Tibial nerve (tissue), 4 donors: ENCODE measurements at places on chromosomes 12 and 14. TPM values are rescaled to one million over a fixed set of nuclear protein-coding genes. Genes with fewer than 3 reads are reported as not detected.
A peak's percentile ranks its signal among the peaks of the same experiment; 100 is the strongest.

NYNRIN gene
- total RNA-seq = 19.8 TPM

KIF26A gene
- 3.1 TPM for total RNA-seq

NOVA1 gene
- 32.9 TPM for total RNA-seq

TESPA1 gene
- 2.8 TPM for total RNA-seq

SLC5A8 gene
- total RNA-seq = not detected

LRRC10 gene
- not detected for total RNA-seq

PLEKHD1 gene
- total RNA-seq = not detected

PPP1R1A gene
- total RNA-seq = 32.4 TPM

PRKD1 gene
- total RNA-seq = 28.8 TPM

- H3K4me1 ChIP-seq = no peaks in the 10 kb centered on the region
- H3K4me3 ChIP-seq = no peak overlapping the region
- DNase-seq = no peak
- no peak overlapping the region for H3K27ac ChIP-seq
- H3K36me3 ChIP-seq = no peaks in the 10 kb centered on the region
These were observed 268.7 kb downstream of the AKAP6 start for GRCh38 chr14:32597771-32598170.

- H3K27me3 ChIP-seq = no peaks in the 10 kb centered on the region
- no peak overlapping the region for H3K4me3 ChIP-seq
- H3K4me1 ChIP-seq = no peaks in the 10 kb centered on the region
These were observed 32.9 kb downstream of the ZFHX2 start for GRCh38 chr14:23518709-23519108.

- no peaks in the 10 kb centered on the region for H3K27me3 ChIP-seq
- H3K4me1 ChIP-seq = peaks cover 77% of the 10 kb centered on the region
- no peak for DNase-seq
- no peaks in the 10 kb centered on the region for H3K36me3 ChIP-seq
- no peak overlapping the region for H3K4me3 ChIP-seq
- H3K27ac ChIP-seq = peak overlapping the region; percentile 69
These were observed 21.6 kb downstream of the NCOR2 start for GRCh38 chr12:124545508-124546418.

GRCh38 chr14:64196814-64197411, 97.3 kb downstream of the ESR2 start:
- H3K27ac ChIP-seq = no peak overlapping the region
- DNase-seq = no peak
- H3K36me3 ChIP-seq = no peaks in the 10 kb centered on the region

DNA sequence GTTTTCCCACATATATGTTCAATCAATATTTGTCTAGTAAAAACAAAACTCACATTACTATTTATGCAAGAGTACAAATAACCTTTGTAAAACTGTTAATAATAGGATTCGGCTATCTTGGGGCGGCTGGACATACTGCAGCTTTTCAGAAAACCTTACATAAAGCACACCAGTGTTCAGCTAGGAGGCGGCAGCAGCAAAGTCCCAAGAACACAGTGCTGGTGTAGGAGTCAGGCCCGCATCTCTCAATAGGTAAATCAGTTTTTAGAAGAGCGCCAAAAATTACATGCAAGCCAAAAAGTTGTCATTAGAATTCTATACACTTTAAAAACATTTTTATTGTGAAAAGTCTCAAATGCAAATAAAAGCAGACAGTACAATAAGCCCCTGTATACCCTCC, 37.5 kb downstream of the CCDC88C start:
- H3K27me3 ChIP-seq = no peaks in the 10 kb centered on the region
- peaks cover 22% of the 10 kb centered on the region for H3K4me1 ChIP-seq
- no peak for DNase-seq
- H3K4me3 ChIP-seq = no peak overlapping the region

DNA sequence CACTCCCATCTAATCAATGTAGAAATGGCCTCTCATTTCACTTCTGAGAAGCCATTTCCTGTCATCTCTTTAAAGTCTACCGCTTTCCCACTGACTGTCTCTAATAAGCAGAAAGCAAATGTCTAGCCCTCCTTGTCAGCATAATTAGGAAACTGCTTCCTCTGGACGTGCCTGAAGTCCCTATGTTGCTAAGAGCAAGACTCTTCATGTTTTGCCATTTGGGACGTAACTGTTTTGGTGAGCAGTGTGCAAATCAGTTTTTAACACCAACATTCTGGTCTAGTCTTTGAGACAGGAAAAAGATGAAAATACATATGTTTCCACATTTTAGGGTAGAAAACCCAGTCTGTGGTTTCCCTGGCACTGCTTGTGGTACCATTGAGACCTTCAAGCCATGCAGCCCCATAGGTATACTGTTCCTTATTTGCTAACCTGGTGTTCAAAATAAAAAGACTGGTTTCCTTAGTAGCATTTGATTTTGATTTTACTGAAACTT, 22.2 kb downstream of the IFNG start:
- H3K27ac ChIP-seq = no peak overlapping the region
- H3K36me3 ChIP-seq = no peaks in the 10 kb centered on the region
- H3K4me3 ChIP-seq = no peak overlapping the region

DNA sequence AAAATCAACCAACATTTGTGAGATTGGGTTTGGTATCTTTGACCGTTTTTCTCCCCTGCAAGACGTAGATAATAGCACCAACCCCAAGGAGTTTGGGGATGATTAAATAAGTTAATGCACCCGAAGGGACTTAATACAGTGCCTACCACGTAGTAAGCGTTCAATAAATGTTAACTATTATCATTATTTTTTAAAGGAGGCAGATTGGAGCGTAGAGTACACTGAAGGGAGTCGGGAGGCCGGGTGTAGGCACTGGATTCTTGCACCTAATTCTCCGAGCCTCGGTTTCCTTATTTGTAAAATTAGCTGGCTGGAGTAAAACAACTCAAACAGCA, 367 bp upstream of the FRS2 start:
- peak overlapping the region; percentile 97 for H3K27ac ChIP-seq
- H3K4me1 ChIP-seq = peaks cover 59% of the 10 kb centered on the region
- DNase-seq = no peak
- H3K36me3 ChIP-seq = no peaks in the 10 kb centered on the region

- no peaks in the 10 kb centered on the region for H3K36me3 ChIP-seq
- H3K4me1 ChIP-seq = no peaks in the 10 kb centered on the region
- no peaks in the 10 kb centered on the region for H3K27me3 ChIP-seq
- DNase-seq = no peak
- no peak overlapping the region for H3K27ac ChIP-seq
These were observed 142.8 kb downstream of the BTG1 start for GRCh38 chr12:92002673-92003382.

GRCh38 chr12:56768424-56768823, 5.3 kb downstream of the HSD17B6 start:
- no peaks in the 10 kb centered on the region for H3K36me3 ChIP-seq
- no peak for DNase-seq
- H3K4me1 ChIP-seq = no peaks in the 10 kb centered on the region
- H3K4me3 ChIP-seq = no peak overlapping the region

- peaks cover 2% of the 10 kb centered on the region for H3K4me1 ChIP-seq
- DNase-seq = no peak
- no peak overlapping the region for H3K4me3 ChIP-seq
These were observed 28.6 kb downstream of the FIGNL2 start for GRCh38 chr12:51819736-51820525.

DNA sequence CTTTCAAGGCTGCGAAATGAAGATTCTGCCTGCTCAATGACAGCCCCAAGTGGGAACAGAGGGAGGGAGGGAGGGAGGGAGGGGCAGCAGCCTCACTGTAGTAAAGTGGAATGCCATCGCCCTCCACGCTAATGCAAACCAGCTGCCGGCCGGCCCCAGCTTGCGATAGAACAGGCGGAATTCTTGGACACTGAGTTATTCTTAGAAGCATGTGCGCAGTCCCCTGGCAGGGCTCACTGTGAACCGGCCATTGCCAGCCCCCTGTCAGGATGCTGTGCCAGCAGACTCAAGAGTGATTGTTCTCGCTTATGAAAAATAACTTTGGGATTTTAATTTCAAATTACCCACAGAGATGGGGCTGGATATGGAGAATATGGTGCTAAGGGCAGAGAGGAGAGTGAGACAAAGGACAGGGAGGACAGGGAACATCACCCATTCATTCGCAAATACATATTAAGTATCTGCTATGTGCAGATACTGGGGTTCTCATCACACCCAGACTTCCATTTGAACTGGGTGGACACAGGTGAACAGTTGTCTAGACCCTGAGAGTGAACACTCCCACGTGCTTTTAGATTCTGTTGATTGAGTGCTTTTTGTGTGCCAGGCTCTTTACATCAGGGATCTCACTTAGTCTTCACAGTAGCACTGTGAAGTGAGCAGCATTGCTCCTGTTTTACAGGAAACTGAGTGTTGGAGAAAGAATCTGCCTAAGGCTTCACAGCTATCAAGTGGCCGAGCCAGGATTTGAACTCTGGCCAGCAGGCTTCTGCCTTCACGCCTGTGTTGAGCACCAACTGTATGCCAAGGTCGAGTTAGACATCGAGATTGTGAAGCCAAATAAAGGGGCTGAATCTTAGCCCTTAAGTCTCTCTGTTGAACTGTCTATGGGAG, 192.9 kb downstream of the C12orf75 start:
- H3K4me1 ChIP-seq = no peaks in the 10 kb centered on the region
- H3K27ac ChIP-seq = no peak overlapping the region
- no peaks in the 10 kb centered on the region for H3K36me3 ChIP-seq
- peak; percentile 36 for DNase-seq
- no peak overlapping the region for H3K4me3 ChIP-seq

DNA sequence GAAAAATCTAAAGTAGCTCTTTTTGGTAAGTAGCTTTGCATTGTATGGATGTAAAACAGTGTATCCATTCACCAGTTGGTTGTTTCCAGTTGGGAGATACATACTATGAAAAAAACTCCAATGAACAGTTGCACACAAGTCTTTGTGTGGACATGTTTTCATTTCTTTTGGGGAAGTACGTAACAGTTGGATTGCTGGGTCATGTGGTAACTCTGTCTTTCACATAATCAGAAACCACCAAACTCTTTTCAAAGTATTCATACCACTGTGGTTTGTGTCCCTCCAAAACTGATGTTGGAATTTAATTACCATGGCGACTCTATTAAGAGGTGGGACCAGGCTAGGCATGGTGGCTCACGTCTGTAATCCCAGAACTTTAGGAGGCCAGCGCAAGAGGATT, 58.9 kb upstream of the RESF1 start:
- no peaks in the 10 kb centered on the region for H3K27me3 ChIP-seq
- H3K4me3 ChIP-seq = no peak overlapping the region
- no peaks in the 10 kb centered on the region for H3K36me3 ChIP-seq
- no peak overlapping the region for H3K27ac ChIP-seq
- peaks cover 6% of the 10 kb centered on the region for H3K4me1 ChIP-seq
- no peak for DNase-seq

GRCh38 chr14:103625356-103626095, 3.5 kb upstream of the KLC1 start:
- H3K27me3 ChIP-seq = no peaks in the 10 kb centered on the region
- H3K36me3 ChIP-seq = no peaks in the 10 kb centered on the region
- no peak overlapping the region for H3K4me3 ChIP-seq
- peak overlapping the region; percentile 81 for H3K27ac ChIP-seq

- no peak overlapping the region for H3K27ac ChIP-seq
- no peaks in the 10 kb centered on the region for H3K27me3 ChIP-seq
- no peaks in the 10 kb centered on the region for H3K36me3 ChIP-seq
- no peak overlapping the region for H3K4me3 ChIP-seq
These were observed 29.8 kb downstream of the NCOR2 start for GRCh38 chr12:124537525-124538193.
